ENCODE measurements at places on chromosomes 6 and 20.

- DNase-seq = no peak
Observed at GRCh38 chr20:15316556-15316955, 979.1 kb upstream of the FLRT3 start.

DNA sequence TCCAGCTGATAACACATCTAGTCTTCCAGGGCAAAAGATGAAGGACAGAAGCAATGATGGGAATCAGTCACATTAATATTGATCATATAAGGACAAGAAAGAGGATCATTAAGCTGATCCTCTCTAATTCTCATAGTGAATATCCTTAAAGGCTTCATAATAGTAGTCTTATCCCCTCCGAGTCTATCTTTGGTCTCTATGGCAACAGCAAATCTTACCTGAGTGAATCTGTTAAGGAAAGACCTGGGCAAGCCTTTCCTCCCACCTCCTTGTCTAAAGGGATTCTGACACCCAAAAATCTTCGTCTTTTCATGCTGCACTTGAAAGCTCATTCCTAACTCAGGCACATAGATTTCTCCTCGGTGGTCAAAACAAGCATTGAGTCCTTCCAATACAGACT lies 86.4 kb upstream of the LYRM2 start:
- DNase-seq = no peak

DNA sequence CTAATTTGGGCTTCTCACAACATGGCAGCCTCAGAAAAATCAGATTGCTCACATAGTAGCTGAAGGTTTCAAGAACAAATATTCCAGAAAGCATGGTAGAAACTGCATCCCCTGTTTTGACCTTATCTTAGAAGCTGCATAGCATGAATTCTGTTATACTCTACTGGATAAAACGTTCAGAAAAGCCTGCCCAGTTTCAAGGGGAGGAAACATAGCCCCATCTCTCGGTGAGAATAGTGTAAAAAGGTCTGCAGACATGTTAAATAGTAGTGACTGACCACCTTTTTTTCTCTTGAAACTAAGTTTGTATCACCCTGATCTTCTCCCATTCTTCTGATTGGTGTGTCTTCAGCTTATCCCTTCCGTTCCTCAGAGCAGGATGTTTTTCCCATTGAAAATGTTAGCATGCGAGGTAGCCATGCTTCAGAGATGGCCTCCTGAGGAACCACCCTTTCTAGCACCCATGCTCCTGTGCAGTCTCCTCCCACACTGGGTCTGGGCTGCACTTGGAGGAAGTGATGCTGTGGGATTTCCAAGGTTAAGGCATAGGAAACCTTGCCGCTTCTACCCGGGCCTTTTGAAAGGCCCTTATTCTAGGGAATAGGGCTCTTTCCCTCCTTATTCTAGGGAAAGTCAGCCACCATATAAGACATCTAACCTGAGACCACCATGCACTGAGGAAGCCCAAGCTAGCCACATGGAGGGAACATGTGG lies 50.1 kb downstream of the MARCKS start:
- DNase-seq = no peak

- no peak for DNase-seq
Observed at GRCh38 chr20:16052456-16052855, 520.8 kb downstream of the KIF16B start.

GRCh38 chr6:127347178-127347577 lies 3.8 kb upstream of the ECHDC1 start:
- DNase-seq = no peak

- no peak for DNase-seq
Observed at GRCh38 chr6:85236636-85237035, 213.2 kb upstream of the NT5E start.

DNA sequence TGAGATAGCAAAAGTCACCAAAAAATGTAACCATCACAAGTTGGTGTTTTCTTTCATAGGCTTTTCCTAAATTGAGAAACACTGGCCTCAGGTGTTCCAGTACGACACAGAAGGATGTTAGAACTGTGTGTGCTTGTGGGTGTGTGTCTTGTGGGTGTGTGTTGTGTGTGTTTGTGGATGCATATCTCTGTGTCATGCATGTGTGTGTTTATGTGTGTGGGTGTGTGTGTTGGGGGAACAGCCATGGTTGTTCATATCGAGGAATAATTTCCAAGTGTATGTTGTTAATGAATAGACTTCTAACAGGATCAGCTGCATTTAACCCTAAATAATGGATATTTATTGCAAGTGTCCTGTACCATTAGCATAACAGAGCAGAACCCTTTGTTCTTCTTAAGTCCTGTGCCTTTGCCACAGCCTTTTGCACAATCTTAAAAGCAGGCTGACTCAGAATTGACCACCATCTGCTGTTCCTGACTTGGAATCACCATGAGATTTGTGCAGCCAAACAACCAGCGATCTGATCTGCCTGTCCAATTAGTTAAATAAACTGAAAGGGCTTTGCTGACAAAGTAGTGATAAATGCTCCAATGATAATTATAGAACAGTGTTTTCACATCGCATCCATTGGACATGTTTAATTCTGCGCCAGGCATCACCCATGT lies 7.6 kb downstream of the CD93 start:
- DNase-seq = no peak

GRCh38 chr20:17874271-17875105 lies 94.1 kb downstream of the SNX5 start:
- no peak for DNase-seq

- no peak for DNase-seq
Observed at GRCh38 chr6:33105386-33105785, 29.6 kb downstream of the HLA-DPB1 start.

- DNase-seq = peak; percentile 73
Observed at GRCh38 chr20:51373713-51374455, 168.6 kb downstream of the NFATC2 start.

DNA sequence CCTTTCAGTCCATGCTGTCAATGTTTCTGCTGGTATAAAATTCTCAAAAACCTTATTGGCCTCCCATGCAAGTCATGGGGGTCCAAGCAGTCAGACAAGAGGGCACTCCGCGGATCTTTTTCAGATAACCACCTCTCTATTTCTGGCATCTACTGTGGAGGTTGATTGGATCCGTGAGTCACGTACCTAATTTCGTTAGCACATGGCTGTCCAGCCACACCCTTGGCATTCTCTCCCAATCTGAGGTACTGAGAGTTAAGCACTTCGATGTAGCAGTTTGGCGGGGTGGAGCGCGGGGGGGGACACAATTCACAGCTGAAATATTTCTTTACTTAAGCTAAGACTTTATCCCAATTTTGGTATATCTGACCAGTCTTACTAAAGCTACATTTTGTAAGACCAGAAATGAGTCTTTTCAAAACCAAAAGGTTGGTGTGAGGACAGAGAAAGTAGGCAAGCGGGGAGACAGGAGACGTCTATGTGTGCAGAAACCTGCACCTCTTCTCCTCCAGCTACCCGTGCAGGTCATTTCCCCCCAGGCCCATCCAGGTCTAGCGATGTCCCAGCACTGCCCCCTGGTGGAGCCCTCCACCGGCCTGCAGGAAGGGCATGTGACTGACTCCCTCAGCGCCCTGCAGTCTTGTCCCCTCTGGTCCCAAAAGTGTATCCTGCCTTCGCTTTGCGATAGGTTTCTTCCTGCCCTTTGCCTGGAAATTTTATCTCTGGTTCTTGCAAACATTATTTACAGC lies 113.1 kb downstream of the ADAT2 start:
- no peak for DNase-seq

- DNase-seq = no peak
Observed at GRCh38 chr6:63640062-63640461, 4.5 kb downstream of the PHF3 start.

DNA sequence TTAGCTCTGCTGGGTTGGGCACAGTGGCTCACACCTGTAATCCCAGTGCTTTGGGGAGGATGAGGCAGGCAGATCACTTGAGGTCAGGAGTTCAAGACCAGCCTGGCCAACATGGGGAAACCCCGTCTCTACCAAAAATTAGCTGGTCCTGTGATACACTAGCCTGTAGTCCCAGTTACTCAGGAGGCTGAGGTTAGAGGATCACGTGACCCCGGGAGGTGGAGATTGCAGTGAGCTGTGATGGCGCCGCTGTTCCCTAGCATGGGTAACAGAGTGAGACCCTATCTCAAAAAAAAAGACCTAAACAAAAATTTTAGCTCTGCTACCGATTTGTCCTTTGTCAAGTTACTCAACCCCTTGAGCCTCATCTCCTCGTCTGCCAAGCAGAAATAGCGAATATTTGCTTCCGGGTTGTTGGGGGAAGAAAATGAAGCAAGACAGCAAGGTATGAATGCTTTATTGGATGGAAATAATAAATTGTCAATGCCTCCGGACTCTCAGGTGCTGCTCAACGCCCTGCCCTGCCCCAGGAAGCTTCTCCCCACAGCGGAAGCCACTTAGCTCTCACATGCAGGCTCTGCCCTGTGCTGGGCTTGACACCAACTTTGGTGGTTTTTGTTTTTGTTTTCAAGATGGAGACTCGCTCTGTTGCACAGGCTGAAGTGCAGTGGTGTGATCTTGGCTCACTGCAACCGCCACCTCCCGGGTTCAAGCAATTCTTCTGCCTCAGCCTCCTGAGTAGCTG lies 24.9 kb upstream of the ITCH start:
- DNase-seq = no peak

- DNase-seq = no peak
Observed at GRCh38 chr6:151148111-151148510, 91.7 kb upstream of the AKAP12 start.

DNA sequence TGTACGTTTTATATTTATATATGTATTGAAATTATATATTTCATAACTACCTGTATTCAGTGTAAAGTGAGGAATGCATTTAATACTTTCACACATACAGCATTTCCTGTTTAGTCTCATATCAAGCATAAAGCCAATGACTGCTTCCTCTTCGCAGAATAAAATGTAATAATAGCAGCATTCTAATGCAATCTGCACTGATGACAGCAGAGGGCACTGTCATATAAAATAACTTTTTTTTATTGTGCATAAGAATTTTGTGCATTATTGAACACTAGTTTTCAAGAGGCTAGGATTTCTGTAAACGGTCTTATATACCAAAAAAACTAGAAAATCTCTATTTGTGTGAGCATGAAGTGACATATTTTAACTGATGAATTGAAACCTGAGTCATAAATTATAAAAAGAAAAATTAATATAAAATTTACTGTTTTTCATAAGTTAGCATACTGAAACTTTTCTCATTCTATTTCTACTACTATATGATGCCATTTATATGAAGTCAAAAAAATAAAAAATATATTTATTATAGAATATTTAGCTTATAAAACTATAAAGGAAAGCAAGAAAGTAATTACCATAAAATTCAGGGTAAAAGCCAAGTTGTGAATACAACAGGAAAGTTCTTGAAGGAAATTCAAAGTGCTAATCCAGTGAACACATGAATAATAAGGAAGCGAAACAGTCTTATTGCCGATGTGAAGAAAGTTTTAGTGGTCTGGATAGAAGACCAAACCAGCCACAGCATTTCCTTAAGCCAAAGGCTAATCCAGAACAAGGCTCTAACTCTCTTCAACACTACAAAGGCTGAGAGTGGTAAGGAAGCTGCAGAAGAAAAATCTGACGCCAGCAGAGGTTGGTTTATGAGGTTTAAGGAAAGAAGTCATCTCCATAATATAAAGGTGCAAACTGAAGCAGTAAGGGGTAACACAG lies 36.3 kb downstream of the RNF146 start:
- DNase-seq = no peak

DNA sequence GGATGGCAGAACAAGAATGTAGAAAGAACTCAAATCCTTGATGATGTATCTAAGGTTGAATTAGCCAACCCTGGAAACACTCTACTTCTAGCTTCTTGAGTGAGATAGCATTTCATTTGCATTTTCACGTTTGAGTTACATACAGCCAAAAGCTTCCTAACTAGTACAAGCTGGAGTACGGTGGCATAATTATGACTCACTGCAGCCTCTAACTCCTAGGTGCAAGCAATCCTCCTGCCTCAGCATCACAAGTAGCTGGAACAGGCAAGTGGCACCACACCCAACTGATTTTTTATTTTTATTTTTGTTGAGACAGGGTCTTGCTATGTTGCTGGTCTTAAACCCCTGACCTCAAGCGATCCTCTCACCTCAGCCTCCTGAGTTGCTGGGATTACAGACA lies 36.5 kb upstream of the STK35 start:
- no peak for DNase-seq

DNA sequence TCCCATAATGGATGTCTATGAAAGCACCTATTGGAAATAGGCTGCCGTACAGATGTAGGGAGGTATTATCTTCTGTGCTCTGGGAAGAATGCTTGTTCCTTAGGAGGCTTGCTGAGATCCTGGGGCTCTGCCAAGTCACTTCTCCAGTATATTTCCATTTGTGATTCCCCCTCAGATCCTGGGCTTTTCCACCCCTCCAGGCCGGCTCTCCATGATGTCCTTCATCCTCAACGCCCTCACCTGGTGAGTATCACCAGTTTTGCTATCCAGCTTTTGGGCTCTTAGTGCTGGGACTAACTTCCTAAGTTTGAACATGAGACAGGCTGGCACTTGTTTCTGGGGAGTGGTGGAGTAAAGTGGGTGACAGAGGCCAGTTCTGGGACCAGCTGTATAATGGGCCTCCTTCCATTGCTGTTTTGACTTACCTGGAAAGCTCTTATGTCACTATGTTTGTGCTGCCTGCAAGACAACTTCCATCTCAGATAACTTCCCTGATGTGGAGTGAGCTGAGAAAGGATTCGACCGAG lies 2.6 kb downstream of the SYS1 start:
- peak; percentile 47 for DNase-seq

GRCh38 chr6:33665957-33666356 lies 44.8 kb downstream of the ITPR3 start:
- DNase-seq = no peak

DNA sequence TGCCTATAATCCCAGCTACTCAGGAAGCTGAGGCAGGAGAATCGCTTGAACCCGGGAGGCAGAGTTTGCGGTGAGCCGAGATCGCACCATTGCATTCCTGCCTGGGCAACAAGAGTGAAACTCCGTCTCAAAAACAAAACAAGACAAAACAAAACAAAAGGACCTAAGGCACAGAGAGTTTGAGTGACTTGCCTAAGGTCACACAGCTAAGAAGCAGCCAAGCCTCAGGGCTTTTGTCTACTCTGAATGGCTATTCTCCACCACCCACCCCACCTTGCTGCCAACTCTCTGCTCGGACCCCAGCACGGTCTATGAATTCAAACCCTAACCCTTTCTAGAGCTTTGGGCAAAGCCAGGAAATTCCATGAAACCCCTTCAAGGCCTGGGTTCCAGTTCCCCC lies 19.1 kb upstream of the TTPAL start:
- DNase-seq = no peak

All from RWPE2 (cell line).